ENCODE measurements at places on chromosomes 12 and 14.
A peak's percentile ranks its signal among the peaks of the same experiment; 100 is the strongest.

DNA sequence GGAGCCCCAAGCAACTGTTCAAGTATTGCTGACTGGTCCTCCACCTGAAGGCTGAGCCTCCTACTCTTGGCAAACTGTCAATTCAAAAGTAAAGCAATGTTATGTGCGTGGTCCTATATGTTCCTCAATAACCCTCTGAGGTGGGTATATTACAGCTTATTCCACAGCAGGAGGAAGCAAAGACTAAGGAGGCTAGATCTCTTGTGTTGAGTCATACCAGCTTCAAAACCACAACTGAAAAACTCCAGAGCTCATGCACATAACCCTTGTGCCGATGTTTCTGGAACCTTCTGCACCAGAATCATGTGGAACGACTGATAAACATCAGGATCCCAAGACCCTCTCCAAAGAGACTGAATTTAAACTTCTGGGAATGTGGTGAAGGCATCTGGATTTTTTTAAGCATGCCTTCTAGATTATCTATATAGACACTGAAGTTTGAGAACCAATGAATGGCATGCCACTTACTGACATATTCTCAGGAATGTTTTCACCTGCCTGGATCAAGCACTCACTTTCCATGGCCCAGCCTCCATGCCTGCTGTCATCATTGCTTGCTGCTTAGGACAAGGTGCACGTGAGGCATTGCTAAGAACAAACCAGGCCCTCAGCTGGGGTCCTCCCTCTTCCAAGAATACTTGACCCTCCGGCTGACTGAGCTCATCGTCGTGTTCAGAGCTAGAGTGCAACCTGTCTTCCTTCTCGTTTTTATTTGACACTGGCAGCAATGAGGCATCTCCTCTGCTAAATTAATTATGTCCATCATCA lies 194.7 kb downstream of the BCL11B start:
- DNase-seq = no peak

DNA sequence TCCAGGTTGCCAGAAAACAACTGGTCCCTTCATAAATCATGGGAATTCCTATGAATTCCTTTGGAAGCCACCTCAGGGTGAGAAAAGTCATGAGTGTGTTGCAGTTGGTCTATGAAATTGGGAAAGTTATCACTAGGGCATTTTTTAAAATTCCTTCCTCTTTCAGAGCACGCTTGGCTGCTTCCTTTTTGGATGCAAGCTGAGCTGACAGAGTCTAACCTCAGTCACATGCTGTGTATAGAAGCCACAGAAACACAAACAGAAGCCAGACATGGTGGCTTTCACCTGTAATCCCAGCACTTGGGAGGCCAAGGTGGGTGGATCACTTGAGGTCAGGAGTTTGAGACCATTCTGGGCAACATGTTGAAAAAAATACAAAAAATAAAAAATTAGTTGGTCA lies 21.7 kb upstream of the HELB start:
- DNase-seq = no peak

GRCh38 chr12:96335270-96335669 lies 65.0 kb downstream of the CDK17 start:
- no peak for DNase-seq

DNA sequence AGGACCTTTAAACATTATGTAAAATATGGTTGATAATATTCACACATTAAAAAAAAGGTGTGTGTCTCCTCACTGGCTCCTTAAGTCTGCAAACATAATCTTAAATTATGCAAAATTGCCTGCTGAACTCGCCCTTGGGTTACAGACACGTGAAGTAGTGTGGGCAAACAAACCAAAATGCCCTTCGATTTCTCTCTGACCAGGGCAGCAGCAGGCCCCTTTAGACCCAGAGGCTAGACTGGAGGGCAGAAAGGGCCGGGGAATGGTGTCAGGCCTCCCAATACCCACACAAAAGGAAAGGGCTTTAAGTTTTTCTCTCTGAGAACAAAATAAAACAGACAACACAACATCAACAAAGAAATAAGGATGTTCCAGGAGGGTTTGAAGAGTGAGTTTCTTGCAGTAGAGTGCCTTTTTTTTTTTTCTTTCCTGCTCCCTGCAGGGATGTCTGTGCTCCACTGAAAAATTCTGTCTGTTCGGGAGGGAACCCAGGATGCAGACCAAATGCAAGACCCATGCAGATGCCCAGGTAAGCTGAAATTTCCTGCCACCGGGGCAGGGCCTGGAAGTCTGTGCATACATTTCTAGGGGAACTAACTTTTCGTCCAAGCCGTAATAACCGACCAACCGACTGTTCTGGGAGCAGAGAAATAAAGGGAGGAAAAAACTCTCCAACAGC lies 1.7 kb downstream of the TBX3 start:
- no peak for DNase-seq

DNA sequence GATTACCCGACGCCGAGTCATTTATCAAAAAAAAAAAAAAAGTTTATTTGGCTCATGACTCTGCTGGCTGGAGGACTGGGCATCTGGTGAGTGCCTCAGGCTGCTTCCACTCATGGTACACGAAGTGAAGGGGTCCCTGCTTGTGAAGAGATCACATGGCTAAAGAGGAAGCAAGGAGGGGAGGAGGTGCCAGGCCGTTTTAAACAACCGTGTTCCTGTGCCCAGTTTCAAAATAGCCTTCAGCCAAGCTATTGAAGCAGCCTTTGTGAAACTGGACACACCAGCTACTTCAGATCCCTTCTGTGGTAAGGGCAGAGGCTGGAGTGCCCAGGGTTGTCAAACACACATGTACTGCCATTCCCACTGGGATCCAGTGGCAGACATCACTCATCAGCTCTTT lies 7.6 kb downstream of the POP5 start:
- DNase-seq = no peak

- no peak for DNase-seq
Observed at GRCh38 chr14:66129224-66129623, 356.9 kb upstream of the CCDC196 start.

GRCh38 chr12:125029761-125030358 lies 35.4 kb upstream of the AACS start:
- DNase-seq = no peak

DNA sequence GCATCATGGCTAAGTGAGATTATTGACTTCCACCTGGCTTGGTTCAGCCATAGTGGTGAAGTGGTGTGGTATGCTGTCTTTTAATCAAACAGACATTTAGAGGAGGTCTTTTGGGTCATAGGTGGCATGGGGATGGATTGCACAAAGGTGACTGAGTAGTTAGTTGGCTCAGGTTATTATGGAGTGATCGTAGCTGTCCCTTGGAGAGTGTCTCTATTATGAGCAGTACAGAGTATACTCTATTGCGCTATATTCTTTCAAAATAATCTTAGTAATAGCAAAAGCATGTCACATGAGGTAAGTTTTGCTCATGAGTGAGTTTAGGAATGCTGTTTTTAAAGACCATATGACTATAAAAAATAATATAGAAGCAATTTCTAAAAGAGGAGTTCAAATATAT lies 60.4 kb downstream of the RASSF8 start:
- DNase-seq = no peak

DNA sequence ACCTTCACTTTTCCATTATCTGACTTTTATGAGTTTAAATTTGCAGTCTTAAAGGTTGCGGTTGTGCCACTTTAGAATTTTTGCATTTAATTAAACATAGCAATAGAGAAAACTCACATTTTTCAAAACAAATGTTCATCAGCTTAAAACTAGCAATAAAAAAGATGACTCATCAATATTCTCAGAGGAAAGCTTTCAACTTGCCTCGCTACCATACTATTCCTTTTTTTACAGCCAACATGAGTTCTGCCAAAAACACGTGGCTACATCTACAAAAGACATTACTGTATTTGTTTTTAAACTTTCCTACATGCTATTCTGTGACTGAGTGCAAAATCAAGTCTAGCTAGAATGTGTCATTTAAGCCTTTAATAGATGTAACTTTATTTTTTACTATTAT lies 497.1 kb downstream of the RPS29 start:
- DNase-seq = no peak

DNA sequence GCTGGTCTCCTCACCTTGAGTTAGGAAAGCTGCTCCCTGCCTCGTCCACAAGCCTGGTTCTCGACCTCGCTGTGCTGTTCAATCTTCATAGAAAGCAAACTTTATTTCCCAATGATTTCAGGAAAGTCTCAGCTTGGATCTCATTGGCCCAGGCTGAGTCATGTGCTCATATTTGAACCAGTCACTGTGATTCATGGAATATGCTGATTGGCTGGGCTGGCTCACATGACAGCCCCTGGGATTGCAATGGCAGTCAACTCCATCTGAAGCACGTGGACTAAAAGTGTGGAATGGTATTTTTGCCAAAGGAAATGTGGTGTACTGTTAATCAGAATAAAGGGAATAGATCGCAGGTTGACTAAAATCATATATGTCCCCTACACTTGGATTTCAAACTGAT lies 396.6 kb downstream of the AACS start:
- no peak for DNase-seq

GRCh38 chr12:13503094-13503835 lies 306.7 kb downstream of the EMP1 start:
- no peak for DNase-seq

DNA sequence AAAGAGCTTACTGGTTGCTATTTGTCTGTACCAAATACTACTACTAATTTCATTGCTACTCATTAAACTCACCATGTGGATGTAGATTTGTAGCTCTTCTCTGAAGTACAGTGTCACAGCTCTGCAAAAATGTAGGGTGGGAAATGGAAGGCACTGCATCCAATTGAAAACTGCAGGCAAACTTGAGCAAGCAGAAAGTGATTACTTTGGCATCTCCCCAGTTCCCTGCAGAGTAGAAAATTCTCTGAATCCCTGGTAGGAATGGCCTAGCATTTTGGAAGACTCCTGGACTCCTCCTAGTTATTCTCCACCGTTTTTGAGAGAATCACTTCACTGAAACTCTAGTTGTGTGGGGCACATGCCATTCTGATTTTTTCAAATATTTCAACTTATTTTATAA lies 239.1 kb downstream of the DIO2 start:
- no peak for DNase-seq

- no peak for DNase-seq
Observed at GRCh38 chr12:112852127-112852526, 54.6 kb upstream of the OAS1 start.

DNA sequence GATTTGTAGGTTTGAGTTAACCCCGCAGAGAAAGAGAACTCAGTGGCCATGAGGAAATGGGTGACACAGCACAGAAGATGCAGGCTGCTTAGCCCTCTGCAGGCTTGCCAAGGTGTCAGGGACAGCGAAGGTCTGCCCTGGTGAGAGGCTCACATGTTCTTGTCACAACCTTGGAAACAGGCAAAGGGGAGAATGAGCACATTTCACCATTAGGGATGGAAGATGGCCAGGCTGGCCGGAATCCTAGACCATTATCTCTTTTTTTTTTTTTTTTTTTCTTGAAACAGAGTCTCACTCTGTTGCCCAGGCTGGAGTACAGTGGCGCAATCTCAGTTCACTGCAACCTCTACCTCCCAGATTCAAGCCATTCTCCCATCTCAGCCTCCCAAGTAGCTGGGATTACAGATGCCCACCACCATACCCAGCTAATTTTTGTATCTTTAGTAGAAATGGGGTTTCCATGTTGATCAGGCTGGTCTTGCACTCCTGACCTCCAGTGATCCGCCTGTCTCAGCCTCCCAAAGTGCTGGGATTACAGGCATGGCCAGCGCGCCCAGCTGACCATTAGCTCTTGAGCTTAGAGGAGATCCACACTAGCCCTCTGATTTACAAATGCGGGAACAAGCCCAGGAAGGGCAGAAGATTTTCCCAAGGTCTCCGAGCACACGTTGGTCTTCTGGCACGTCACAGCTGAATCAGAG lies 34.6 kb downstream of the LTBP2 start:
- no peak for DNase-seq

DNA sequence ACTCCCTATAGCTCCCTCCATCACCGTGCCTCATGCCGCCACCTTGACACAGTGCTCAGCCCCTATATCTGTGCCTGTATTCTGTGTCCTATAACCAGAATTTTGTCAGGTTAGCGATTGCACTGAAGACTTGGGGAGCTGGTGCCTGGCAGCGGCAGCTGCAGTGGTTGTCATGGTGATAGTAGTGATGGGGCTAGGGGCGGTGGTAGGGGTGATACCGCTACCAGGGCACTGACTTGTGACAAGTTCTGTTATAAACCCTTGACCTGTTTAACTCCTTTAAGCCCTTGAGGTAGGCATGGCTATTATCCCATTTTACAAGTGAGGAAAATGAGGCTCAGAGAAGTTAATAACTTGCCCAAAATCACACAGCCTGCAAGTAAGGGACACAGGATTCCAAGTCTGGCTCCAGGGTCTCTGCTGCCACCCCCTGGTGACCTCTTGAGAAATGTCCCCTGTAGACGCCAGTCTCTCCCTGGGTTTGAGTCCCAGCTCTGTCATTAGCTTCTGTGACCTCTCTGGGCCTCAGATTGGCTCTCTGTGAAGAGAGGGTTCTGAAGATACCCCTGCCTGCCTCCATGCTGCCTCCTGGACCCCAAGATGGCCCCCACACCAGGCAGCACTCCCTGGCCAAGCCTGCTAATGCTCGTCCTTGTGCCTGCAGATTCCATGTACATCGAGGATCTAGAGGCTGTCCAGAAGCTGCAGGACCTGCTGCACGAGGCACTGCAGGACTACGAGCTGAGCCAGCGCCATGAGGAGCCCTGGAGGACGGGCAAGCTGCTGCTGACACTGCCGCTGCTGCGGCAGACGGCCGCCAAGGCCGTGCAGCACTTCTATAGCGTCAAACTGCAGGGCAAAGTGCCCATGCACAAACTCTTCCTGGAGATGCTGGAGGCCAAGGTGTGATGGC lies 121.9 kb downstream of the ESRRB start:
- no peak for DNase-seq

GRCh38 chr12:69947897-69948296 lies 122.9 kb downstream of the MYRFL start:
- no peak for DNase-seq

GRCh38 chr12:64452559-64453329 lies 824 bp downstream of the TBK1 start:
- DNase-seq = peak; percentile 9

DNA sequence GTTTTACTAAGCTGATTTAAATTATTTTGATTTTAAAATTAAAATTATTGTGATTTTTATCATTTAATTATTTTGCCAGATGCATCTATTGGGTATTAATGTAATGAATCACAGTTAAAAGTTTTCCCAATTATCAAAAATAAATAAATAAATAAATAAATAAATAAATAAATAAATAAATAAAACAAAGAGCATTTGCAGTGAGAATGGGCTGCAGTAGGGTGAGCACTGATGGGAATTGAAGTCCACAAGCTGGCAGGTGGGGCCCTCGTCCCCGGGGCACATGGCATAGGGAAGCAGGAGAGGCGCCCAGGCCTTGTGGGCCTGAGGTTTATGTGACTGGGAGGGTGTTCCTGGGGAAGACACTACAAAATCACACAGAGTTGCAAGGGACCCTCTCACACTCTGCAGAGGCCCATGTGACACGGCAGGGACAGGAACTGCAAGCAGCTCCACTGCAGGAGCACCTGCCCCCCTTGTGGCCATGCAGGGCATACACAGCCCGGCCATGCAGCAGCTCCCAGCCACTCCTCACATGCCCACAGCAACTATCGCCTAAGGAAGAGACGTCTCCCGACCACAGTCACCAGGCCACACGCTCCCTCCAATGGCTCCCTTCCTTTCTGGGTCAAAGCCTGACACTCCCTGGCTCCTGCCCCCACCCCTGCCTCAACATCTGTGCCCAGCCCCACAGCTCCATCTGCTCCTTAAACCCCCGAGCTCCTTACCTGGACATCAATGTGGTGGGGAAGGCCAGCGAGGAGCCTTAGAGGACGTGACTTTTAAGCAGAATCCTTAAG lies 256.3 kb upstream of the SFSWAP start:
- no peak for DNase-seq
